ENCODE measurements at places on chromosomes 7 and 10. TPM values are rescaled to one million over a fixed set of nuclear protein-coding genes. Genes with fewer than 3 reads are reported as not detected.

- DNase-seq: no peak
These were observed 82.5 kb downstream of the RTKN2 start for GRCh38 chr10:62185919-62186692.

Gene CALML3
- not detected for total RNA-seq

GRCh38 chr7:22549667-22550513, 49.9 kb upstream of the STEAP1B start:
- DNase-seq: no peak

- no peak for DNase-seq
These were observed 138.8 kb downstream of the DNAJB6 start for GRCh38 chr7:157475601-157476000.

Gene SNCG
- total RNA-seq: 9.4 TPM

Gene PON1
- not detected for total RNA-seq

- DNase-seq: peak; percentile 24
These were observed 43.5 kb downstream of the NHLRC2 start for GRCh38 chr10:113897693-113898618.

DNA sequence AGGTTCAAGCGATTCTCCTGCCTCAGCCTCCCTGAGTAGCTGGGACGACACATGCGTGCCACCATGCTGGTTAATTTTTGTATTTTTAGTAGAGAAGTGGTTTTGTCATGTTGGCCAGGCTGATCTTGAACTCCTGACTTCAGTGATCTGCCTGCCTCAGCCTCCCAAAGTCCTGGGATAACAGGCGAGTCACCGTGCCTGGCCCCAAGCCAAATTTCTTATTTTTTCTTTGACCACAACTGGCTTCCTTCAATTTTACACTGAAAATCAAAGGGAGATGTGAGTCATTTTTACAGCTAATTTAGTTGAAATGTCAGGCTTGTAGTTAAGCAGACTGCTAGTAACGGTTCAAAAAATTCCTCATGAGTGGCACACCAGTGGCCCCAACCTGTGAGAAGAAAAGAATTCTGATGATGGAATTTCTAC, 7.8 kb downstream of the RNF216 start:
- DNase-seq: no peak

DNA sequence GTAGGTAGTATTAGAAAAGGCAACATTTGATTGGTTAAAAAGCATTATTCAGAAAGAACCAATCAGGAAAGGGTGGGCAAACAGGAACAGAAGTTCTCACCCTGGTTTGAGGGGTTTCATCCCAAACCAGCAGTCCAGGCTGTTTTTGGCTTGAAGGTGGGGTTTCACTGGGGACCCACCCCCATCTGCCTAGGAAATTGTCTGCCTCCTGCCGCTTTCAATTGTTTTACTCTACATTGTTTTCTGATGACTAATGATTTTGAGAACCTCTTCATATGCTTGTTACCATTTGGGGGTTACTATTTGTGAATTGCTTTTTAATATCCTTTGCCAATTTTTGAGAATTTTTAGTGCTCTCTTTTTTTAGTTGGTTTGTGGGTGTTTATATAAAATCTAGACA, 3.3 kb upstream of the PCBD1 start:
- DNase-seq: no peak

- no peak for DNase-seq
These were observed 26.5 kb upstream of the WNT16 start for GRCh38 chr7:121302214-121302745.

DNA sequence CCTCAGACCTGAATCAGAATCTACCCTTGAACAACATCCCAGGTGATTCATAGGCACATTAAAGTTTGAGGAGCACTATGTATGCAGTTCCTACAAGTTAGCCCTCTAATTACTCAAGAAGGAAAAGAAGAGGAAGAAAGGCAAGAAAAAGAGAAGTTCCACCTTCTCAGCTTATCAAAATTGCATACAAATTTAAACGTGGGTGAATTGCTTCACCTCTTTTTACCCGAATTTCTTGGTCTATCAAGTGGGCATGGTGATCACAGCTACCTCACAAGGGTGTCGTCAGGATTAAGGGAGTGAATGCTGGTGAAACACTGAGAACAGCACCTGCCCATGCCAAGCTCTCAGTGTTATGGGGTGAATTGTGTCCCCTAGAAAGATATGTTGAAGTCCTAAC, 43.8 kb upstream of the PAPSS2 start:
- no peak for DNase-seq

Gene TBXAS1
- total RNA-seq: 3.7 TPM

- DNase-seq: no peak
These were observed 342.3 kb upstream of the NRP1 start for GRCh38 chr10:33676606-33677339.

GRCh38 chr10:132714096-132714985, 71.6 kb downstream of the NKX6-2 start:
- DNase-seq: peak; percentile 16

- no peak for DNase-seq
These were observed 350.3 kb upstream of the TEX47 start for GRCh38 chr7:89145801-89146200.

- DNase-seq: no peak
These were observed 113.9 kb upstream of the PRSS58 start for GRCh38 chr7:142371586-142372377.

- DNase-seq: no peak
These were observed 6.8 kb upstream of the MUC12 start for GRCh38 chr7:100962537-100962936.

DNA sequence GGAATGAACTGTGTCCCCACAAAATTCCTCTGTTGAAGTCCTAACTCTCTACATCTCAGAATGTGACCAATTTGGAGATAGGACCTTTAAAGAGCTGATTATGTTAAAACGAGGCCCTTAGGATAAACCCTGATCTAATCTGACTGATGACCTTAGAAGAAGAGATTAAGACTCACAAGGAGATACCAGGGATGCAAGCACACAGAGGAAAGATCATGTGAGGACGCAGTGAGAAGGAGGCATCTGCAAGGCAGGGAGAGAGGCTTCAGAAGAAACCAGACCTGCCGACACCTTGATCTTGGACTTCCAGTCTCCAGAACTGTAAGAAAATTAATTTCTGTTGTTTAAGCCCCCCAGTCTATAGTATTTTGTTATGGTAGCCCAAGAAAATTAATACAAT, 94.9 kb upstream of the ZNF800 start:
- no peak for DNase-seq

- DNase-seq: no peak
These were observed 29.5 kb downstream of the MEST start for GRCh38 chr7:130521258-130521951.

- DNase-seq: no peak
These were observed 692.6 kb upstream of the COBL start for GRCh38 chr7:52009181-52009580.

Gene NME8
- total RNA-seq: not detected

Gene TEX36
- total RNA-seq: not detected

- no peak for DNase-seq
These were observed 33.6 kb downstream of the BUB3 start for GRCh38 chr10:123187781-123188180.

GRCh38 chr7:42876182-42877068, 35.4 kb downstream of the C7orf25 start:
- peak; percentile 45 for DNase-seq

All from heart right ventricle (tissue), 16 donors.